ENCODE measurements at places on chromosomes 2 and 18. TPM values are rescaled to one million over a fixed set of nuclear protein-coding genes. Genes with fewer than 3 reads are reported as not detected.

TUBB8B gene
- total RNA-seq, result not detected

MRPL30 gene
- 40.8 TPM for total RNA-seq

ERFE gene
- 6.3 TPM for total RNA-seq

MYCN gene
- not detected for total RNA-seq

SLC30A3 gene
- 4.8 TPM for total RNA-seq

PLGLB1 gene
- total RNA-seq, result 0.76 TPM

SKA1 gene
- 12.2 TPM for total RNA-seq

RGPD5 gene
- total RNA-seq, result 8.0 TPM

Data from A549 treated with DMSO at 1 μM for 4 hours (cell line).